Hepatocyte (in vitro differentiated cells): ENCODE measurements at places on chromosomes 12 and 14. TPM values are rescaled to one million over a fixed set of nuclear protein-coding genes. Genes with fewer than 3 reads are reported as not detected.

CSAD gene
- polyA plus RNA-seq: 14.3 and 15.7 TPM in 2 replicates

BATF gene
- polyA plus RNA-seq: 3.1 and 3.6 TPM in 2 replicates

KLC1 gene
- polyA plus RNA-seq: 95.4 and 130 TPM in 2 replicates

ART4 gene
- polyA plus RNA-seq: 5.1 and 7.3 TPM in 2 replicates

TMPO gene
- 22.4 and 28.1 TPM in 2 replicates for polyA plus RNA-seq

LUM gene
- polyA plus RNA-seq: 1,853 and 2,098 TPM in 2 replicates

MEG3 gene
- polyA plus RNA-seq: 0.16 TPM in 1 of 2 replicates, not detected in the other

DNA sequence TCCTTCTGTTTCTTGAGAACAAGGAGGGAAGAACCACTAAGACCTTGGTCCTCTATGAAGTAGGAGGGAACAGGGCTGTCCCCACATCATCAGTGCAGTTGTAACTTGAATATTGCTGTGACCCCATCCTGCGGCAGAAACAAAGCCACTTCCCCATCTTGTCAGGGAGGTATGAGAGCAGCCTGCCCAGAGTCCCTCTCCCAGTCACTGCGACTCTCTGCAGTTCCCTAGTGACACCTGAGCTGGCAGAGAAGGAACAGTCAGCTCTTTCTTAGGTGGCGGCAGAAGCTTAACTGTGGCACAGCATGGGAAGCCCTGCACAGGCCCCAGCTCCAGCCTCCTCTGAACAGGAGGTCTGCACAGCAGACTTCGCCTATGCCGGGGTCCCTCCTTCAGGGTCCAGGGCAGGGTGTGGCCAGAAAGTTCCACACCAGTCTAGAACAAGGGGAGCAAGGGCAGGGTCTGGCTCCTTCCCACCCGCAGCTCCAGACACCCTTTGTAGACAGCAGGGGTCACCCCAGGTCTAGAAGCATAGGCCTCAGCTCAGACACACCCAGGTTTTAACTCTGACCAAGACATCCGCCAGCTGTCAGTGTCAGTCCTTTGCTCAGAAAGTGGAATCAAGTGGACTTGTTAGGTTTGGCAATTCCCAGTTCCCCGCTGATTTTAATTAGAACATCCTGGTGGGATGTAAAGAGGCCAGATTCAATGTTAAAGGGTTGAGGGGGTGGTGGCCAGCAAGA lies 36.8 kb downstream of the DEGS2 start:
- no peak for DNase-seq
- H3K36me3 ChIP-seq: no peaks in the 10 kb centered on the region
- no peak overlapping the region for H3K27ac ChIP-seq
- no peaks in the 10 kb centered on the region for H3K4me1 ChIP-seq

GRCh38 chr12:55845785-55846496 lies 3.2 kb upstream of the MMP19 start:
- H3K4me3 ChIP-seq: no peak overlapping the region
- H3K4me1 ChIP-seq: peaks cover 15% of the 10 kb centered on the region
- H3K27me3 ChIP-seq: no peaks in the 10 kb centered on the region
- H3K36me3 ChIP-seq: no peaks in the 10 kb centered on the region

DNA sequence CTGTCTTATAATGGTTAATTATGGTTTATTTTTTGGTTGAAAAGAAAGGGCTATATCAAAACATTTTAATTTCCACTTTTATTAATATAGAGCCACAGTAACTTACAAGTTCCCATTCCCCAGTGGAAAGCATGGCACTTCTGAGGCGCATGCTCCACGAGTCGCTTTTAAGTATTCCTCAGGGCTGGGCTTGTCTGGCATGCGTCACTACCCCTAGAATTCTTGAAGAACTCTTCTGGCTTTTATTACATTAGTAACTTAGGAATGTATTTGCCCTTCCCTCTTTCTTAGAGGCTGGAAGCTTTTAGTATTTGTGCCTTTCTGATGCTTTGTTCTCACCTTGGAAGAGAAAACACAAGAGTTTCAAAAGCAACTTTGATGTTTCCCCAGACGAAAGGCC lies 81.1 kb downstream of the ESR2 start:
- DNase-seq: peak; percentile 44
- H3K4me1 ChIP-seq: peaks cover 16% of the 10 kb centered on the region
- no peaks in the 10 kb centered on the region for H3K27me3 ChIP-seq
- peak overlapping the region; percentile 84 for H3K27ac ChIP-seq
- H3K36me3 ChIP-seq: no peaks in the 10 kb centered on the region
- H3K4me3 ChIP-seq: no peak overlapping the region

DNA sequence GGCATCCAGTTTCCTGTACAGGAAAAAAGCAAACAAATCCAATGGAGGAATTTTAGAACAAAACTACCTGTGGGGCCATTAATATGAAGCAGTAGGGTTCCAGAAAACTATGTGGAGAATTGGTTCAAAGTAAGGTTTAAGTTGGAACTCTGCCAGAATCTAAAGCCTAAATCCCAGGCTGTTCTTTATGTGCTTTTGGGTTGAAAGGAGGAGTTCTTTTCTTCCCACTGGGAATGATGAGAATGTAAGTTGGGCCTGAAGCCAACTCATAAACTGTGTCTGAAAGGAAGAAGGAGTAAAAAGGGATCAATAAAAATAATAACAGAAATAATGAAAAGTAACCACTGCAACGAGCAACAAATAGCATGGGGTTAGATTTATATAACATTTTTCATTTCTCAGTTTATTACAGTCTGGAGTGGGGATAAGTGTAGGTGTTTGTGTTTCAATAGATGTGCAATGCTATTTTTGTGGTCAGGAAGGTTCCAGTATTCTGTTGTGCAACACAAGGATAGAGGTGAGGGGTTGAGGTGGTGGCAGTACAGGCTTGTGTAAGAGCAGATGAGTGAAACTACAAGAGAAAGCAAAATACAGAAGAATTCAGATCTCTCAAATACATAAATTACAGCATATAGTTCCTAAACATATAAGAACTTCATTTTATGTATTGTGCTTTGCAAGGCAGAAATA lies 373.6 kb downstream of the EMP1 start:
- no peaks in the 10 kb centered on the region for H3K27me3 ChIP-seq
- no peak overlapping the region for H3K4me3 ChIP-seq
- no peaks in the 10 kb centered on the region for H3K4me1 ChIP-seq
- no peaks in the 10 kb centered on the region for H3K36me3 ChIP-seq

GRCh38 chr14:85233756-85234155 lies 296.2 kb upstream of the FLRT2 start:
- no peaks in the 10 kb centered on the region for H3K27me3 ChIP-seq
- H3K27ac ChIP-seq: no peak overlapping the region
- H3K4me1 ChIP-seq: no peaks in the 10 kb centered on the region
- no peak for DNase-seq

DNA sequence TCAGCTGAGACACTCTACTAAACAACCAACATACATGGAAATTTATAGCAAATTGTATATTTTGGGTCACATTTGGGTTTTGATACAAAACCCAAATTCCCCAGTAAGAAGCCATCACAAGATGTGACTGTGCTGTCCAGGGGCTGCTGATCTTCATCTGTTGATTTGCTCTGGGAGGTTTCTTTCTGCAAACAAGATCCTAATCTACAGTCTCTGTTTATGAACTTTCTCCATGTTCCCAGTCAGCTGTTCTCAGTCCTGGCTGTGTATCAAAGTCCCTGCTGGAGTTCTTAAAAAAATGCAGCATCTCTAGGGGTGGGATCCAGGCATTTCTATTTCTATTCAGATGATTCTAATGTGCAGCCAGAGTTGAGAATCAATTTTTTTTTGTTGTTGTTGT lies 85.1 kb downstream of the ATP23 start:
- H3K27ac ChIP-seq: no peak overlapping the region
- no peaks in the 10 kb centered on the region for H3K27me3 ChIP-seq
- DNase-seq: no peak
- no peaks in the 10 kb centered on the region for H3K4me1 ChIP-seq

- no peak overlapping the region for H3K4me3 ChIP-seq
- no peak for DNase-seq
- H3K27ac ChIP-seq: peak overlapping the region; percentile 63
- H3K27me3 ChIP-seq: no peaks in the 10 kb centered on the region
Observed at GRCh38 chr12:116459011-116459875, 99.9 kb upstream of the MAP1LC3B2 start.

DNA sequence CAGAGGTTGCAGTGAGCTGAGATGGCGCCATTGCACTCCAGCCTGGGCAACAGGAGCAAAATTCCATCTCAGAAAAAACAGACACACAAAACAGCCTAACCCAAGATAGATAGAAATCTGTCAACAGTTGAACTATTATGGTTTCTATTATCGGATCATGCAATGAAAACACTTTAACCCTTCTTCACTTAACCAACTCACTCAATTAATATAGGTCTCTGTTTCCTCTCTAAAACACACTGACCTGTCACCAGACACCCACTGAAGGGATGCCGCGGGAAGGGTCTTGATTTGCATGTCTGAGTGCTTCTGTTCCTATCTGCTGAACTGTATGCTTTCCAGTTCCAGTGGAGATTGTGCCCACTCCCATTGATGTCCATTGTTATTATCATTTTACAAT lies 38.0 kb upstream of the NUDT4 start:
- H3K4me3 ChIP-seq: no peak overlapping the region
- H3K4me1 ChIP-seq: no peaks in the 10 kb centered on the region
- no peaks in the 10 kb centered on the region for H3K36me3 ChIP-seq
- DNase-seq: no peak
- no peak overlapping the region for H3K27ac ChIP-seq

- H3K36me3 ChIP-seq: no peaks in the 10 kb centered on the region
- H3K27ac ChIP-seq: no peak overlapping the region
- H3K27me3 ChIP-seq: no peaks in the 10 kb centered on the region
- no peak for DNase-seq
- no peak overlapping the region for H3K4me3 ChIP-seq
- H3K4me1 ChIP-seq: no peaks in the 10 kb centered on the region
Observed at GRCh38 chr14:38116895-38117294, 90.8 kb upstream of the SSTR1 start.

DNA sequence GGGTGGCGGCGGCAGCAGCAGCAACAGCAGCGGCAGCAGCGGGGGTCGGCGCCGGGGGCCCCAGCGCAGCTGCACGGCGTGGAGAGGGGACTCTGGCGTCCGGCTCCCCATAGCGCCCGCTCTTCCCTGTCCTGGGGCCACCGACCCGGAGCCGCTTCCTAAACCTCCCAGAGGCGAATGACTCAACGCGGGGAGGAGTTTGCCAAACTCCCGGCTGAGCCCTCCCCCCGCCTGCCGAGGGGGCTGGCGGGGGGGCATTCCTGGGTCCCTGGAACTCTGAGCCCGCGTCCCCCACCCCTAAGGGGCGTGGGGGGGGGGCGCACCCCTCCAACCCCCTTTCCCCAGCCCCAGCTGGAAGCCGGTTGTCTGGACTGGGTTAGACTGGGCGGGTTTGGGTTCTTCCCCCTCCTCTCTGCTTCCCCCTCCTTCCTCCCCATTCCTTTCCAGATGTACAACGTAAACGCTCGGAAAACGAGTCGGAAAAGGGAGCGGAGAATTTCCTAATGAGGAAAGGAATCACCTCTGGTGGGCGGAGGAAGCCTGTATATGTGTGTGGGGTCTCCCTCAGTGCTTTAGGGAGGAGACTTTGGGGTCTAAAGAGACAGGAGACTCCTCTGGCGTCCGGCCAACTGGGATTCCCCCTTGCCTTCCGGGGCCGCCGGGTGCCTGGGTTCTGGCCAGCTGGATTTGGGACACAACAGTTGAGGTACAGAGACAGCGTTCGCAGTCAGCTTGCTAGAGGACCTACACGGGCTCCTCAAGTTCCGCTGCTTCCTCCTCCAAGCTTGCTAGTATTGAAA lies at the start of gene ITGA5:
TSS of gene ITGA5 (minus strand) at position 179 of the 800 bp plus-strand sequence. CDS start at position 111, 68 bp downstream.
- peaks cover 13% of the 10 kb centered on the region for H3K4me1 ChIP-seq
- peaks cover 15% of the 10 kb centered on the region for H3K27me3 ChIP-seq
- H3K36me3 ChIP-seq: no peaks in the 10 kb centered on the region
- H3K27ac ChIP-seq: peak within 1 kb of the TSS; percentile 82
- peak within 1 kb of the TSS; percentile 90 for H3K4me3 ChIP-seq

DNA sequence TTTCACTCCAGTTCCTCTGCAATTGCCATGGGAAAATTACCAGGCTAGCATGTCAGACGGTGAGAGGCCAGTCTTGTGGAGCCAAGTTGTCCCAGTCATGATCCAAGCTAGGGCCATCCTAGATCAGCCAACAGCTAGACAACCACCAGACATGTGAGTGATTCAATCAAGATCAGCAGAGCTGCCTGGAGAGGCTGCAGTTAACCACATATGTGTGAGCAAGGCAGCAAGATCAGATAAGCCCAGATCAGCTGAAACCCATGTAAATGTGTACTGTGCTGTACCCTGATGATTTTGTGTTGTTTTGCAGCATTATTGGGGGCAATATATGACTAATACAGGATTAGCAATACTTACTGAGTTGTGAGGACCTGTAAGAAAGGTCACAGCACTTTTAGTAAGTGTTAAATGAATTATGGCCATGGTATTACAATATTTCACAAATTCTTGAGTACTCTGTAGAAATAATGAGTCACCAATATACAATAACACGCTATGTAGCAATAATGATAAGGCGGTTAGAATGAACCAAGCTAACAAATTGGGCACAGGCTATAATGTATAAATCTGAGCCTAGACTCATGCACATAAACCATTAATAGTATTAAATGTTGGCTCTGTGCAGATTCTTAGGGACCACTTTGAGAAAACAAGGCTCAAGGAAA lies 91.4 kb downstream of the SUDS3 start:
- H3K4me1 ChIP-seq: no peaks in the 10 kb centered on the region
- no peaks in the 10 kb centered on the region for H3K27me3 ChIP-seq
- H3K27ac ChIP-seq: no peak overlapping the region
- no peak overlapping the region for H3K4me3 ChIP-seq

DNA sequence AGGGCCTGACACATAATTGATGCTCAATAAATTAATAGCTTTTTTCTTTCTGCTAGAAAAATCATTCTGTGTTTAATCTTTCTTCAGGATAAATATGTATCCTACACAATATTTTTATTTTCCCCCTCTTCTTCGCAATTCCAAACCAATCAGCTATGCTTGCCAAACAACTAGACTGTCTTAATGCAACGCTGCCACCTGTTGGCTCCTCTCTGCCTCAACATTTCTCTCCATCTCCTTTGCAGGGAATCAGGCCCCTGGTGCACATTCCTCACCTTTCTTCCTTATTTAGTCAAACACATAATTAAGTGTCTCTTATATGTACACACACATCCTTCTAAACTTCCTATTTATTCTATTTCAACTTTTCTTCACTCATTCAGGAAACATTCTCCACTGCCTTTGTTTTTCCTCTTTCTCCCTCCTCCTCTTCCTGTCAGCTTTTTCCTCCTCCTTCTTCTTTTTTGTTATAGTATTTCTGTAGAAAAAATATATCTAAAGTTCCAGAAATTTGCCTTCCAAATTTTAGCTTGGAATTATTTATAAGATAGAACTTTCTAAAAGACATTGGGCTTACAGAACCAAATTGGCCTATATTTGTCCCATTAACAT lies 406.0 kb downstream of the PRKD1 start:
- H3K27me3 ChIP-seq: no peaks in the 10 kb centered on the region
- no peaks in the 10 kb centered on the region for H3K36me3 ChIP-seq
- no peak overlapping the region for H3K27ac ChIP-seq
- H3K4me3 ChIP-seq: no peak overlapping the region
- H3K4me1 ChIP-seq: no peaks in the 10 kb centered on the region
- peak; percentile 7 for DNase-seq
